ENCODE measurements at places on chromosomes 4 and X.

DNA sequence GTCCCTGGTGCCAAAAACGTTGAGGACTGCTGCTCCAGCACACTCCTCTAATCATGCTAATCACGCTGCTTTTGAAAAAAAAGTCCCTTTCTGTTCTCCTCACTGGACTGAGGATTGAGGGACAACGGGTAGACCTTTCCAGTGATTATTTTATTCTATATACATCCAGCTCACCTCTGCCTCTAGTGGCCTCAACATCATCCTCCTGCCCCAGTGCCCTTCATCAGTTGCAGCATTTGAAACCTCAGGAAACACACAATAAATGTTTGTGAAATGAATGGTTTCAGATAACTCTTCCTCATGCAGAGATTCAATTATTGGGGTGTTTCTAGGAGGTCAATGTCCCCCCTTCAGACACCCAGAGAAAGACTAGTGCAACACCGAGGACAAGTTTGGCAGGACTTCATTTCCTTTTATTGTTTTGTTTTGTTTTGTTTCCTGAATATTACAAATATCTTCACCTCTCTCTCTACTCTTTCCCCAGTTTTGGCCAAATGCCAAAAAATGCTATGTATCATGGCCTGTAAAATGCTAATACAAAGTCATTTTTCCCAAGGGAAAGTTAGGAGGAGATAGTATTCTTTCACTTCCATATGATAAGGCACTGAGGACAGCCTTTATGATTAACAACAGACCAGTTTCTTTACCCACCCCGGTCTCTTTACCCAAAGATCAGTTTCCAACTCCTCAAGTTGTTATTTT is 460.1 kb upstream of the SLIT2 start:
- DNase-seq: no peak

- no peak for DNase-seq
Observed at GRCh38 chr4:17580969-17581368, 4.0 kb downstream of the LAP3 start.

DNA sequence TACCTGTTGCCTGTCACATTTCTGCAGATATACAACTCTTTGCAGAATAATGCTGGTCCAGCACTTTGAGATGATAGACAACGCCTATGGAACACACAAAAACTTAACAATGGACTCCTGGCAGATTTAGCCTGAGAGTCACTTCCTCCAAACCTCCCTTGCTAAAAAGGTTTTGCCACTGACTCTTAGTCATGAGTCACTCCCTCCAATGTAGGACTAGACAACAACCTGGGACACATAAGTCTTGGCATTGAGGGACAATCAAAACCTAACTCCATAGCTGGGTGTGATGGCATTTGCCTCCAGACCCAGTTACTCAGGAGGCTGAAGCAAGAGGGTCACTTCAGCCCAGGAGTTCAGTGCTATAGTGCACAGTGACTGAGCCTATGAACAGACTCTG is 22.0 kb upstream of the EIF4E start:
- DNase-seq: no peak

DNA sequence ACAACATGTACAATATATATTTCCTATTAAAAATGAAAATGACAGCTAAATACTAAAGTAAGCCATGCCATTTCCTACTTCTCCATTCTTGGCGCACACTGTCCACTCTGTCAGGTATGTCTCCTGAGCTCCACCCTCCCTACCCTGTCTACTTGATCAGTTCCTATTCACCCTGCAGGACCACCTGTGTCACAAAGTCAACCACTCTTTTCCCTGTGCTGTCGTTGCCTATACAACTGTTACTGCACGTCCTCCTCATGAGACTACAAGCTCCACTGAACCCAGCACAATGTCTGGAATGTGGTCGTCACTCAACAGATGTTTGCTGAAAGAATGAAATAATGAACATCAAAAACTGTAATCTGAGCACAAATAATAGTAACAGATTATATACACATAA is 54.9 kb downstream of the SLC9A7 start:
- no peak for DNase-seq

Measured in activated T-cell treated with anti-CD3 and anti-CD28 coated beads, Interleukin-2, amount 50 U/mL, for 1 hour (primary cell).